ENCODE measurements at places on chromosomes 11 and 22.

DNA sequence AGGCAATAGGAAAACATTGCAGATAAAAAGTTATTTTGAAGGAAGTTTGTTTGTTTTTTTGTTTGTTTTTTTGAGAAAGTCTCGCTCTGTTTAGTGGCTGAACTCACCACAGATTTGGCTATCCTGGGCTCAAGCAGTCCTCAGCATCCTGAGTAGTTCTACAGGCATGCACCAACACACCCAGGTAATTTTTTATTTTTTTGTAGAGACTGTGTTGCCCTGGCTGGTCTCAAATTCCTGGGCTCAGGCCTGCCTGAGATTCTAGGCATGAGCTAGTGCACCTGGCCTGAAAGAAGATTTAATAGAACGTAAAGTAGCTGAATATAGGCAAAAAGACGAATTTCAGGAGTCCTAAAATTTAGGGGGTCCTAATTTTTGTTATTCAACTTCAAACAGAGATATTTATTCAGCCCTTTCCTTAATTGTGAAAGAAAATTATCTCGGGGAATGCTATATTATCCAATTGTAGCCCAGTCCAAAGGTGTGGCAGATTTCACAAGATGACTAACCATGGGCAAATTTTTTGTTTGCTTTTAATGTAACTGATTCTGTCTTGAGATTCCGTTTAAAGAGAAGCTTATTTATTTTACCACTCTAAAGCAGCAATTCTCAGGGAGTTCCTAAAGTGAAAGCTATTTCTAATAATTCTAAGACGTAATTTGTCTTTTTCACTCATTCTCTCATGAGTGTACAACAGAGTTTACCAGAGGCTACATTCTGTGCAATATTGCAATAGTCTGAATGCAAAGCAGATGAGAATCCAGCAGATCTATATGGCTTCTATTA is 940 bp downstream of the IL18 start:
- DNase-seq = no peak

DNA sequence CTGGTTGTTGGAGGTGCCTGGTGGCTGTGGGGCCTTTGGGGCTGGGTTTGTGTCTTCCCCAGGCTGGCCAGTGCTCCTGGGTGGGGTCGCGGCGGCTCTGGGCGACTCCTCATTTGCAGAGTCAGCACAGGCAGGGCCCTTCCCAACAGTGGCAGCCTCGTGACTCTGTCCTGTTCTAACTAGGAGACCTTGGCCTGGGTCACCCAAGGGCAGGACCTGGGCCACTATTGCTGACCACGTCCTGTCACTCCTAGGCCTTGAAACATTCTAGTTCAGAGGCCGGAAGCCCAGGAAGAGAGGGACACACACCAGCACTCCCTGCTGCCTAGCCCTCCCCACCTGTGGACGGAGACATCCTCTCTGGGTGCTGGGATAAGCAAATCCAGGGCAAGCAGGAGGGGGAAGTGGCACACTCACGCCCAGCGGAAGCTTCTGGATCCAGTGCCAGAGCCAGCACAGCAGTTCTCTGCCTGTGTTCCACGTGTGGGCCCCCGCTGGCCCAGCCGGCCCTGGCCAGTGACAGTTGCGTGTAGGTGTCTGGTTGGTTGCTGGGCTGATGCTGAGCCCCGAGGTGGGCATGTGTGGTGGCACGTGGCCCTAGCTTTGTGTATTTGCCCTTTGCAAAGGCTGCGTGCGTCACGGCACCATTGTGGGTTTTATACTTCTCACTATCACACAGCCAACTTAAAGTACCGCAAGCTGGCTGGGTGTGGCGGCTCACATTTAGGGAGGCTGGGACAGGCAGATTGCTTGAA is 4.3 kb upstream of the CHID1 start:
- DNase-seq = no peak

- no peak for DNase-seq
Measured at GRCh38 chr11:15988693-15989231, 367.6 kb downstream of the SOX6 start.

- no peak for DNase-seq
Measured at GRCh38 chr11:45098929-45099328, 47.5 kb upstream of the PRDM11 start.

DNA sequence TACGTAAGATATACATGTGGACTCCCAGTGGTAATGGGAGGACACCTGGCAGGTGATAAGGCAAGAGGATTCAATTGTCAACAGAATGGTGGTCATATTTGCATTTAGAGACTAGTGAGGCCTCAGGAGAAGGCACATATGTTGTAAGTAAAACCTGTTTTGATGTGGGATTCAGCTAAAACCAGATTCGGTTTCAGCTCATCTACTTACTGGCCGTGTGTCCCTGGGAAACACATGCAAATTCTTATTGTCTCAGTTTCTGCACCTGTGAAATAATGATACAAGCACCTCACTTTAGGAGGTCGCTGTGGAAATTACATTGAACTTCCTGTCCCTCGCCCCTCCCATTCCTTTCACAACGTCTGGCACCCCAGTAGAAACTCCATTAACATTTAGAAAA is 78.9 kb upstream of the FIBIN start:
- no peak for DNase-seq

DNA sequence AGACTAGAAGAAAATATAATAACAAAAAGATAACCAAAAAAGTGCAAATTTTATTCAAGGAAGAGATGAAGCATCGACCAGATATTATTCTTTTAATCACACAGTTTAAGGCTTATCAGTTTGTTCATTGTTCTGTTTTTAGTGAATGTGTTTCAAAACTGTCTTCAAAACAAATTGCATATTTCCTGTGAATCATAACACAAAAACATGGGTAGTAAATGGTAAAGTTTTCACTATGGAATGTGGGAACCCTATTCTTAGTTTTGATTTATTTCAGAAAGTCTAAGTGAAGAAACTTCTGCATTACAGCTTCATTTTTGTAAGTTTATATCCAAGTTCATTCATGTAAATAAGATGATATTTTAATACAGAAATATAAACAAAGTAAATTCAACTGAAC is 207.6 kb upstream of the LUZP2 start:
- DNase-seq = no peak

- no peak for DNase-seq
Measured at GRCh38 chr11:69574608-69575255, 66.2 kb upstream of the CCND1 start.

Data from left hindlimb (tissue), 1 donor.